Sciatic nerve (tissue), 2 donors: ENCODE measurements at places on chromosomes 3 and 15.

- no peak for DNase-seq
Observed at GRCh38 chr15:22888120-22888859, 49.8 kb downstream of the NIPA2 start.

GRCh38 chr3:30464381-30464780 is 142.0 kb upstream of the TGFBR2 start:
- no peak for DNase-seq

DNA sequence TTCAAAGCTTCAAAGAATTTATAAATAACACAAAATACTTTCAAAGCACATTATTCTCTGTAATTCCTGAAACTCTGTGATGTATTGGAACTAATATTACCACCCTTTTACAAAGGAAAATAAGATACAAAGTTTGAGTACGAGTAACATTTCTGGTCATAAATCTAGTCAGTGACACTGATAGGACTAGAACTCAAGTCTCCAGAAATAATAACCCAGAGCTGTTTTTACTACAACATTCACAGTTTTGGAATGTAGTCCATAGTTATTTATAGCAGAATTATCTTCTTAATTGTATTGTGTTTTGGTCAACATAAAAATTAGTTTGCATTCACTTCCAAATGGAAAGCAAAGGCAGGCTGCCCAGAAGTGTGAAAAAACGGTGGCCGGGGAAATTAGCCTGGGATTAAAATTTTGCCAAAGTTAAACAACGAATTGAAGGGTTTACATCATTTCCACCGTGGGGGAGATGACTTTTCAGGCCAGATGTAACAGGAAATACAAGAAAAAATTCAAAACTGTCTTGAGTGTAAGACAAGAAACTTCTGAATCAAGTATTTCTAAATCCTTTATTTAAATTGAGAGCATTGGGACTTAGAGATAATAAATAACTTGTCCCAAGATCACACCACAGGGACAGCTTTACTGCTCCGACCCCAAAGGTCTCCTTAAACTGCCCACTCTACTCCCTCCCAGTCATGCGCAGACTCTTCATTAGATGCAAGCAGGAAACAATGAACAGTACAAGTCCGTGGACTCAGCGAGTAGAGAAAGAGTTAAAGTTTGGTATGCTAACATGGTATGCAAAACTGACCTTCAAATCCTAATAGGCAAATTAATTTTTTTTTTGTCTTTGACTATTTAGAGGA is 74.3 kb upstream of the VGLL4 start:
- no peak for DNase-seq

DNA sequence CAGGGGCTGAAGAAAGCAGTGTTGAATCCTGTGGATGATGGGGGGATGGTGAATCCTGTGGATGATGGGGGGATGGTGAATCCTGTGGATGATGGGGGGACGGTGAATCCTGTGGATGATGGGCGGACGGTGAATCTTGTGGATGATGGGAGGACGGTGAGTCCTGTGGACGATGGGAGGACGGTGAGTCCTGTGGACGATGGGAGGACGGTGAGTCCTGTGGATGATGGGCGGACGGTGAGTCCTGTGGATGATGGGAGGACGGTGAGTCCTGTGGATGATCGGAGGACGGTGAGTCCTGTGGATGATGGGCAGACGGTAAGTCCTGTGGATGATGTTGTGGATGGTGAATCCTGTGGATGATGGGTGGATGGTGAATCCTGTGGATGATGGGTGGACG is 170.7 kb downstream of the SV2B start:
- no peak for DNase-seq

DNA sequence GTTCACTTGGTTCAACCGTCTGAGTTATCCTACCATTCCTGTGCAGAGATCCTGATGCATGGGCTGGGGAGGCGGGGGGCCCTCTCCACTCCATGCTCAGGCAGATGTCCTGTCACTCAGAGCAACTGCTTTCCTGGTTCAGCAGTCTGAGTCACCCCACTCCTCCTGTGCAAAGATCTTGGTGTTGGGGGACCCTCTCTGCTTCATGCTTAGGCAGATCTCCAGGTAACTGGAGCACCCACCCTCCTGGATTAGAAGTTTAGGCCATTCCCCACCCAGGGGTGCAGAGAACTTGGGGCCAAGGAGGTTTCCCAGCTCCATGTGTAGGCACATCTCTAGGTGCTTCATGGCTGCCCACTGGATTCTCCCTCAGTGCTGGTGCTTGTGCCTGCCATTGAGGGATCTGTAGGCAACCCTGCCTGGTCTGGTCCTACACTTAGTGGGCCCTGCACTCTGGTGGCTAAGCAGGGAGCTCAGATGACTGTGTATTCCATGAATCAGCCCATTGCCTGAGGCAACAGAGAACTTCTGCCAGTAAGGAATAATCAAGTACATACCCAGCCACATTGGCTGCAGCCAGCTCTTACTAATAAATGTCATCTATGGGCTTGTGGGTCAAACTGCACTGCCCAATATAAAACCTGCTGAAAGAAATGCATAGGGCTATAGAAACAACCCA is 465.4 kb upstream of the THBS1 start:
- no peak for DNase-seq

DNA sequence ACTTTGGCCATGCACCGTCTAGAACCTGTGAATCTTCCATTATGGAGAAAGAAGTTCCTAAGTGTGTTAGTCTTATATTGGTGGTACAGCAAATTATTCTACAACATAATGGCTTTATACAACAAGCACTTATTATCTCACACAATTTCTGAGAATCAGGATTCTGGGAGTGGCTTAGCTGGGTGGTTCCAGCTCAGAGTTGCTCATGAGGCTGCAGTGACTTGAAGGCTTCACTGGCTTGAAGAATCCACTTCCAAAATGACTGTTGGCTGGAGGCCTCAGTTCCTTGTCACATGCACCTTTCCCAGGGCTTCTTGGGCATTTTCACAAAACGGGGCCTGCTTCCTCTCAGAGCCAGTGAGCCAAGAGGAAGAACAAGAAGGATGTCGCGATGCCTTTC is 82.3 kb upstream of the RNF7 start:
- DNase-seq: no peak

DNA sequence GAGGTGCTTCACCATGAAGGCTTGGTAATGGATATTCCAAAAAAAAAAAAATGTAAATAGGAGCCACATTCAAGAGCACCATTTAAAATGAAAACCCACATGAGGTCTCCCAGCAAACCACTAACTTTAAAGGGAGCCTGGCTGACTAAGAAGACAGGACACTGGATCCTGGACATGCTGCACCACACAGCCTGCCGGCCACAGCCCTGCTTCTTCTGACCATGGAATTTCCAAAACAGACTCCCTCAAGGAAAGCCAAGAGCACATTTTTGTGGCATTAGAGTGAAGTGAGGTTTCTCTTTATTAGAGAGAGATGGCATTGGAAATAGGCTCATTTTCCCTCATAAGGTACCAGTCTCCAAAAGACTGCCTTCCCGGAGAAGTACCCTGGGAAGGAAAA is 113.9 kb downstream of the RORA start:
- no peak for DNase-seq

DNA sequence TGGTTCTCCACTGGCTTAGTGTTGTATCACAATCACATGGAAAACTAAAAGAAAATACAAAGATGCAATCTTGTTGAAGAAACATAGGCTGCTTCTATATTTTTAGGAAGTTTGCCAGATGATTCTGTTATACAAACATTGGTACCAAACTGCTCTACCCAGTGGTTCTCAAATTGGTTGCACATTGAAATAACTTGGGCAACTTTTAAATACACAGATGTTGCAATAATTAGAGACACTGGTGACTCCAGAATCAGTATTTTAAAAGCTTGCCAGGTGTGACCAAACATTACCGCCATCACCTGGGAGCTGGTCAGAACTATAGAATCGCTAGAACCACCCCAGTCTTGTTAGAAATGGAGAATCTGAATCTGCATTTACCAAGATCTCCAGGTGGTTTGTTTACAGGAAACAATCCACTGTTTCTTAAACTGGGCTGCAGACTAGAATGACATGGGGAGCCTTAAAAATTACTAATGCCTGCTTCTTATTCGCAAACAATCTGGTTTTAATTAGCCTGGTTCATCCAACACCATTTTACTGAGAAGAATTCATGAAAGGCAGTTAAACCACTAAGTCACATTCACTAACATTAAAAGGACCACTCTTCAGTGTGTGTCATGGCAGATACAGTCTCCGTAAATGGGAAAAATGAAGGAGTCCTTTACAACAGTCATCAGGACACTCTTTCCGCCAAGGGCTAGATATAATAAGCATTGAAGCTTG is 76.5 kb downstream of the ACAP2 start:
- no peak for DNase-seq

GRCh38 chr15:45670091-45670490 is 35.3 kb downstream of the SQOR start:
- no peak for DNase-seq

GRCh38 chr3:42504334-42505127 is 2.1 kb downstream of the VIPR1 start:
- DNase-seq: peak; percentile 38

GRCh38 chr15:63042877-63043334 is 359 bp downstream of the TPM1 start:
- DNase-seq: no peak

- no peak for DNase-seq
Observed at GRCh38 chr3:112770032-112770626, 76.5 kb downstream of the CD200R1L start.

- DNase-seq: no peak
Observed at GRCh38 chr15:78079298-78080087, 2.0 kb upstream of the TBC1D2B start.

DNA sequence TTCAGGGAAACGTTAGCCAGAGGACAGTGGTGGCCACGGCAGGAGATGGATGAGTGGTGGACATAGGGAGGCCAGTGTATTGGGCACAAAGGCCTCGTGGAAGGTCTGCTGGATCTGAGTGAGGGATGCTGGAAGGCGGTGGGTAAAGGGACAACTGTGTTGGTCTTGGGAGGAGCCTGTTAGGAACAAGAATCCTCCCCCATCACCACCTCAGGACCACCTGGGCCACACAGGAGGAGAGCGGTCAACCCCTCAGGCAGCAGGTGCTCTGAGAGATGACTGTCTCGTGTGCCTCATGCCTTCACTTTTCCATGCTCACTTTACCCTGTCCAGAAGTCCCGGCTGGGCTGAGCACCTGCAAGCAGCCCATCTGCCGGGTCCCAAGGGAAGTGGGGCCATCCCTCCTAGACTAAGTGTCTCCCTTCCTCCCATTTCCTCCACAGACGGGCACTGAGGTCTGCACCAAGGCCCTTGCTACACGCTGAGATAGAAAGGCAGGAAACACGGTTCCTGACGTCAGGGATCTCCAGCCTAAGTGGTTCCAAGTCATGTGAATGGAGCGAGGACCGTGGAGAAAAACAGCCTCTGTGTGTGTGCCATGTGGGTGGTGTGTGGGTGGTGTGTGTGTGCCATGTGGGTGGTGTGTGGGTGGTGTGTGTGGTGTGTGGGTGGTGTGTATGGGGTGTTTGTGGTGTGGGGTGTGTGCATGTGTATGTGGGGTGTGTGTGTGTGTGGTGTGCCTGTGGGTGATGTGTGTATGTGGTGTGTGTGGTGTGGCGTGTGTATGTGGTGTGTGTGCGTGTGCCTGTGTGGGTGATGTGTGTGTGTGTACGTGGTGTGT is 47.8 kb upstream of the CTSH start:
- DNase-seq: no peak

DNA sequence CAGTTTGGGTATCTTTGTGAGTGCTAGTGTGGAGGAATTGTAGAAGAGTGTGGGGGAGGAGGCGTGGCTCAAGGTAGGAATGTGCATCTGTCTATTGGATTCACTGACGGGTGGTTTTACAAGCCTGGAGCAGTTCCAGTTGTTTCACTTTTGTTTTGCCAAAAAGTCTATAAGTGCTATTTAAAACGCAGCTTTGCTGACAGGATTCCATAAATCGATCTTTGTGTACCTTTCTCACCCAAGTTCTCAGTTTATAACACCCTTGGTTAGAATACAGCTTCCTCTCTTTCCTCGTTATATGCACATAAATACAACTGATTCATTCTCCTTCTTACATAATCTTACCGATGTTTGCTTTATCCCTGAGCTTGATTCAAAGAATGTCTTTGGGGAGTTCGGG is 123.2 kb upstream of the UBE2E2 start:
- DNase-seq: no peak

- DNase-seq: no peak
Observed at GRCh38 chr3:125318167-125318865, 56.8 kb downstream of the ZNF148 start.

- no peak for DNase-seq
Observed at GRCh38 chr3:8741581-8742261, 8.1 kb downstream of the CAV3 start.

DNA sequence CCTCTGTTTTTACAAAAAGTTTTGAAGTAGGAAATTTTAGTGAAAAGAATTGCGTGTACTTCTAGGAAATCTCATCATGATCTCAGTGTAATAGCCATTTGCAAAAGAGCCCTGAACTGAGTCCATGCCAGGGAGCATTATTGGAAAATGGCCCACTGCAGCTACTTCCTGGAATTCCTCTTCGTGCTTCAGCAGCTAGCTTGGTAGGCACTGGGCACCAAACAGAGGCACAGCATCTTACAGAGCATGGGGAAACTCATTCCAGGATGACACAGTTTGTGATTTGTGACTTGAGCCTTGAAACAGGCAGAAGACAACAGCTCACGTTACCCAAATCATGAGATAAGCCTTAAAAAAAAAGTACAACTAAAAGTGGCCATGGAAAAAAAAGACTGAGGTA is 179.1 kb downstream of the WDR72 start:
- no peak for DNase-seq
